Kidney epithelial cell (primary cell): ENCODE measurements at places on chromosomes 1 and 21.

- no peak for DNase-seq
Measured at GRCh38 chr1:107824946-107825345, 140.0 kb downstream of the VAV3 start.

- DNase-seq, result no peak
Measured at GRCh38 chr1:99546432-99547416, 99.2 kb upstream of the PALMD start.

DNA sequence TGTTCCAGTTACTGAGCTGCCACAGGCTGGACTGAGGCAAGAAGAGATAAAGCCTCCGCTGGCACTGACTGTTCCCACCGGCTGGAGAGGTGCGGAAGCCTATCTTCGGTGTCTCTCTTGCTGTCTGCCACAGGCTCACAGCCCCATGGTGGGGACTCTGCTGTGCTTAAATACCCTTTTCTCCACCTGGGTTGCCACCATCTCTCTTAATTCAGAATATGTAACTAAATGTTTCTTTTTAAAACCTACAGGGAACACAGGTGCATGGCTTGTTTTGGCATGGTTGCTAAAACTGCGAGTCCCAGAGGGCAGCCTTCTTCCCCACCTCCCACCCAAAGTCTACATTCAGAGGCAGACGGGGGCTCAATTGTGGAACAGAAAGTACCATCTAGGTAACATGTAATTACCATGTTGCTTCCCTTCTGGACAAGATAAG, 8.1 kb upstream of the LBR start:
- no peak for DNase-seq

- no peak for DNase-seq
Measured at GRCh38 chr1:54249819-54250435, 50.0 kb downstream of the MRPL37 start.

DNA sequence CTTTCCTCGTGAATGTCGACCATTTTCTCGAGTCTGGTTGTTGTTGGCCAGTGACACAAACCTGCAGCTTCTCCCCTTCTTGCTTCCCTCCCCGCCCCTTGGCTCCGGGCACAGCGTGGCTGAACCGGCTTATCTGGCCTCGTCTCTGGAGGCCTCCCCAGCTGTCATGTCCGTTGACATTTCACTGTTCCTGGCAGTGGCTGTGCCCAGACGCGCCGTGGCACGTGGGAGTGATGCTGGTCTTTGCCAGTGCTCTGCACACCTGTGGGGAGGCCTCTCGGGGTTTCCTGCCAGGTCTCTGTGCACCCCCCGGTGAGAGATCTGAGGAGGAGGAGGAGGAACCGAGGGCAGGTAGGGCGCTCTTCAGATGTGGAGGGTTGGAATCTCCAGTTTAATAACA, 23.7 kb downstream of the SKI start:
- DNase-seq, result no peak

DNA sequence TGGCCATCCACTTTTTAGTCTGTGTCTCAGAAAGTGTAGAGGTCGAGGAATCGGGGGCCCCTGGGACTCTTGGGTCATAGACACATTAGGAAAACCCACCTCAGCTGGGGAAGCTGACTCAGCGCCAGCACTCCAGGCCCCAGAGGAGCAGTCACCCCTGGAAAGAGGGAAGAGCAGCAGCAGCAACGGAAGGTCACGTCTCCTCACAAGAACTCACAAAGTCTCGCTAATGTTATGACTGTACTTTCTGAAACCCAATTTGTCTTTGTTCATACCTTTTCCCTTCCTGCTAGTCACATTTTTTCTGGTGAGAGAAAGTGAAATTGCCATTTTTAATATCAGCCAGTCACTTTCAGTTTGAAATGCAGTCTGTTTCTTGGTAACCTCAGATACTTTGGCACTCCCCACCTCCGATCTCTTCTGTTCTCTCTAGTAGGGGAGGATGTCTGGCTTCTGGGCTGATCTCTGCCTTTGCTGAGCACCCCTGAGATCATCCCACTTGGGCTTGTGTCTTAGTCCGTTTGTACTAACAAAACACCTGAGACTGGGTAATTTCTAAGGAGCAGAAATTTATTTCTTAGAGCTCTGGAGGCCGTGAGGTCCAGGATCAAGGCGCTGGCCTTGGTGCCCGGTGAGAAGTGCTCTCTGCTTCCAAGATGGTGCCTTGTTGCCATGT, 6.0 kb upstream of the NLRP3 start:
- DNase-seq, result no peak

DNA sequence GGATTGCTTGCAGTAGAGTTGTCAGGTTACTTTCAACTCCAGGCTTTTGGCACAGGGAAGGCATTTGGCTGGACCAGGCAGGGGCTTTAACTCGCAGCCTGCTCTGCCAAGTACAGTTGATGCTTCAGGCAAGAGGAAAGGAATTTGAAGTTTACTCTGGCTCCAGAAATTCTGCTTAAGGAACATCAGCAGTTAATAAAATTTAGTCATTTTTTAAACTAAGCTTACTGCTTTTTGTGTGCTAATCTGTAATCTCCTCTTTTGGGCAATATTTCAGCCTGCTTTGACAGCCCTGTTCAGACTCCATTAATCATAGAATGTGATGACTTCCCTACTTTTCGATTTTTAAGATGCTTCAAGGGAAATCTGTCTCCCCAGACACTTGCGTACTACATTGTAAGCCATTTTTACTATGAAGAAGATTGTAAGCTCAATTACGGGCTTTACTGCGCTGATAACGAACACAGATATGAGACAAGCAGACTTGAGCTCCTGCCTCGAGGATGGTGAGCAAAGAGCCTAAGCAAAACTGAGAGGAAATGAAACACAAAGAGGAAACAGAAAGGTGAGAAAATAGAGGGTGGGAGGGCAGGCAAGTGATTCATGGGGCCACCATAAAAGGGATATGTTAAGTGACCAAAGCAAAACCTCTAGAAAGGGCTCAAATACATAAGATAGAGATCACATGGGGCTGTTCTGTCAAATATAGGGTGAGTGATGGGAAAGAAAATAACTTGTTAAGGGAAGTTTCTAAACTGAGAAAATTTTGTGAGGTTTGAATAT, 76.6 kb upstream of the VAV3 start:
- no peak for DNase-seq

- DNase-seq, result no peak
Measured at GRCh38 chr1:47972864-47973432, 24.2 kb downstream of the TRABD2B start.

GRCh38 chr1:32741413-32742198, 39.0 kb upstream of the SYNC start:
- no peak for DNase-seq

DNA sequence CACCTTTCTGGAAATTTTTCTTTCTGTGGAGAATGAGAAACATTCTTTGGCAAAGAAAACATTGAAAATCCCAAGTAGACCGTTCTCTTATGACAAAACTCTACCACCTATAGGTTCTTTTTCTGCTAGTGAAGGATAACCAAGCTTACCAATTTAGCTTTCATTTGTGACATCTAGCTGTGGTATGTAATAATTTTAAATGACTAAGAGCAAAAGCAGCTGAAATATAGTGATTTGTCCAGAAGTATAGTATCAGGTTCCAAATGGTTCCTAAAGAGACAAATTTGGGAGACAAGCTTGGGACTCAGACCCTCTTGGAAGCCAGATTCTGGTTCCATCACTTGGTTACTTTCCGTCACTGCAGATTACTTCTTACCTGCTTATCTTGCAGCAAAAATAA, 24.4 kb downstream of the FUBP1 start:
- DNase-seq, result no peak

DNA sequence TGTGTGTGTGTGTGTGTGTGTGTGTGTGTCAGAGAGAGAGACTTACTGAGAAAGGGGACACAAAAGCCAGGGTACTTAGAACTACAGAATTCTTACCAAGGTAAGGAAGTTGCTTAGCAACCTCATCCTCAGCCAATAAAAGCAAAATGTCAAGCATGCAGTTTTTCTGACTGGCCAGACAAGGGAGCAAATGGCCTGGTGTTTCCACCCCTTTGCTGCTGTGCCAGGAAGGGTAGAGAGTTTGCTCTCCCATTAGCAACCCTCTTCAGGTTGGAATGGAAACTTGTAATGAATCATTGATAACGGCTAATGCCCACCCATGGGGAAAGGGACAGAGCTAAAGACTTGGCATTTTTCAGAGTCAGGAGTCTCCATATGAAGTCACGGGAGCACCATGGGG, 10.6 kb downstream of the RXRG start:
- DNase-seq, result no peak

- no peak for DNase-seq
Measured at GRCh38 chr1:101003012-101003650, 22.5 kb downstream of the DPH5 start.

DNA sequence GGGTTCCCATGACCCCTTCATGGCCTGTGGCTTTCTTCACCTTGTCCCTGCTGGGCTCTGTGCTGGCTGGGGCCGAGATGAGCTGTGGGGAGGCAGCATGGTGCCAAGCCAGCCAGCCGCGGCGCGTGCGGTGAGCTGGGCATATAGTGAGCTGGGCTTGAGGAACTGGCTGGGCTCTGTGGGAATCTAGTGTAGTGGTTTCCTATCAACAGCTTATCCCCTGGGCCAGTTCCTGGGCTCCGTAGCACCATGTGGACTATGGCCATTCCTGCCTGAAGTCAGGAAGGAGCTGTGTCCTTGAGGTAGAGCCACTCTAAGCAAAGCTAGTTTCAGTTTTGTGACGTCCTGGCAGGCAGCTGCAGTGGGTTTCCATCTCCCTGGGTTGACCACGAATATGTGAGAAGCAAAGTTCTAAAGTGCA, 1.8 kb downstream of the NCMAP start:
- no peak for DNase-seq

GRCh38 chr1:34790985-34791384, 1.8 kb upstream of the GJA4 start:
- DNase-seq, result no peak

DNA sequence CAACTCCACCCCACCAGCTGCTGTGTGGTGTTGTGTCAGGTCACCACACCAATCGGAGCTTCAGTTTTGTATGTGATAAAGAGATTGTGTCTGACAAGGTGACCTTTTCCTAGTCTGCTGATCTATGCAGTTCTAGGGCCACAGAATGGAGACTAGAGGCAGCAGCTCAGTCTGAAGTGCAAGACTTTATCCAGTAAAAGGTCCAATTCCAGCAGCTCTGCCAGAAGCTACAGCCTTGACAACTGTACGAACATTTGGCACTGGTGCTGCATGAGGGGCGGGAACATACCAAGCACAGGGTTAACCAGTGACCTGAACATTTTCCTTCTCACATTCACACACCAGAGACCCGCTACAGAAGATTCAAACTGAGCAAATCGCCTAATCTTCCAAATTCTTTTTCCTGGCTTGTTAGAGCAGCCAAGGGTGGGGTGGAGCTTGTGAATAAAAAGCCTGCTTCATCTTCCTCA, 9.3 kb downstream of the FMO1 start:
- DNase-seq, result no peak

DNA sequence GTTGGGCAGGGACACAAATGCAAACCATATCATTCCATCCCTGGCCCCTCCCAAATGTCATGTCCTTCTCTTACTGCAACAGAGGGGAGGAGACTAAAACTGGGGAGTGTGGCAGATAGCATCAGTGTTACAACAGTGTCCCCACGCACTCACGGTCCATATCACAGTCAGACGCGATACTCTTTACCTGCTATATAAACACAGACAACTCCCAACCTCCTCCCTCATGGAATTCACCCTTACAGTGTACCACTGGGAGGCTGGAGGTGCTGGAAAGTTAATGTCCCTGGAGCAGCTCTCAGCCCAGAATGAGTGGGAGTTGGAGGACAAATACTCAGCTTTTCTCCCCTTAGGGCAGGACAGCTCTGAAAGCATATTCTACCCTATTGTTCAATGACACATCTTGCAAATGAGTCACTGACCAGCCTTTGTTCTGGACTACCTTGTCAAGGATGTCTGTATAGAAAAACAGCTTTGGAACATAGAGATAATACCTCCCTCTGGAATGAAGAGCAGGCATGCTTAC, 445.9 kb downstream of the SETD4 start:
- peak; percentile 55 for DNase-seq

GRCh38 chr1:3881193-3881480, 18.9 kb downstream of the C1orf174 start:
- no peak for DNase-seq

DNA sequence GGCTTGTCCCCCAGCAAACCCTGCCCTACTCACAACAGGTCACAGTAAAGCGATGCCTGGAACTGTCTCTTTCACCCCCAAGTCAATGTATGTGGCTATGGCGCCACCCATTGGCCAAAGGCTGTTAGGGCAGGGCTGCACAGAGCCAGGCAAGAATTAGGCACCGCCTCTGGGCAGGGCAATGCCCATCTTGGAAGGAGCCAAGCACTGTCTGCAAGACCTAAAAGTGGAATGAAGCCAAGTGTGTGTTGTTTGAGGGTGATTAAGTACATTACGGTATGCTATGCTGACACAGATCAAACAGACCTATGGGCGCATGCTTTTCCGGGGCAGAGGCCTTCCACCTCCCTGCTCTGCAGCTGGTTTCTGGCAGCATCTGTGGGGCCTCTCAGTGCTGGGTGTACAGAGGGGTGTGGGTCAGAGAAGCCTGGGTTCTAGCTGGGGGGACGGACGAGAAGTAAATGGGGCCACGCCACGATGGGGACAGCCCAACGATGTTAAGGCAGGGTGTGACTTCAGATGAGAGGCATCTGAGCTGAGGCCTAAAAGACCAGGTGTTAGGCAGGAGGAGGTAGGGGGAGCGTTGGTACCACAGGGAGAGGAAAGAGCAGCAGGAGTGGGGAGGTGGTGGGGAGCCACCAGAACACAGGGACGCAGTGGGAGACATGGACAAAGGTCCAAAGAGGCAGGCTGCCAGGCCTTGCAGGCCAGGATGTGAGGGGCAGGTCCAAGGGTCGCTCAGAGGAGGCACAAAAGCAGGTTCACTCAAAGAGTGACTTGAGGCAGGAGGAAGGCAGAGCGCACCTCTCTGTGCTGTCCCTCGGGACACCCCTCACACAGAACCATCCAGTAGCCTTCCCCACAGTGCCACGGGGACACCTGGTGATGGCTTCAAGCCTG, 49.8 kb downstream of the ACOT7 start:
- no peak for DNase-seq

GRCh38 chr1:202268032-202268431, 73.7 kb downstream of the UBE2T start:
- DNase-seq, result no peak

GRCh38 chr1:210328746-210329503, at the start of gene HHAT:
Gene HHAT (plus strand): TSS chr1:210328902. CDS start chr1:210348976, 20,074 bp downstream.
- DNase-seq, result no peak

DNA sequence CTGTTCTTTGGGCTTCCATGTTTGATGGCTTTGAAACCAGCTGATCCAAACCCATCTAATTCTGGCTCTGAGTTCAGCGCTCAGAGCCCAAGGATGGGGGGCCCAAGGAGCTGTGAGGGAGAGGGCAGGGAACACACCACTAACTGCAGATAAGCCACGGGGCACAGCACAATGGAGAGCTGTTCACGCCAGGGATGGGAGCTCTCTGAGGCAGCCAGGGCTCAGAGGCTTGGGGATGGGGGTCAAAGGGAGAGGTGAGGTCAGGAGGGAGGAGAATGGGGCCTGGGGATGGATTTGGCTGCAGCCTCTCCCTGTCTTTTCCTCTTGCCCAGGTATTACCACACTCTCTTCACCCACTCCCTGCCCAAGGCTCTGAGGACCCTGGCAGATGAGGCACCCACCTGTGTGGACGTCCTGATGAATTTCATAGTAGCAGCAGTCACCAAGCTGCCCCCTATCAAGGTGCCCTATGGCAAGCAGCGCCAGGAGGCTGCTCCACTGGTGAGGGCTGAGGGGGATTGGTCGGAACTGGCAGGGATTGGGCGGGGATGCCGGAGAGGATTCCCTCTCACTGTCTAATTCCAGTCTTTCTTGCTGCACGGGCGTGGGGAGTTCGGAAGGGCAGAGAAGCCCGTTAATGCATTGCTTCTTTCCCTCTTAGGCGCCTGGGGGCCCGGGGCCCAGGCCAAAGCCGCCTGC, 11.3 kb downstream of the SLC30A2 start:
- DNase-seq, result no peak
